ENCODE measurements at places on chromosomes 2 and 18.

- no peak for DNase-seq
These were observed 56.2 kb downstream of the HNMT start for GRCh38 chr2:138020432-138020831.

GRCh38 chr2:33477473-33478468, 1.3 kb downstream of the RASGRP3 start:
- no peak for DNase-seq

DNA sequence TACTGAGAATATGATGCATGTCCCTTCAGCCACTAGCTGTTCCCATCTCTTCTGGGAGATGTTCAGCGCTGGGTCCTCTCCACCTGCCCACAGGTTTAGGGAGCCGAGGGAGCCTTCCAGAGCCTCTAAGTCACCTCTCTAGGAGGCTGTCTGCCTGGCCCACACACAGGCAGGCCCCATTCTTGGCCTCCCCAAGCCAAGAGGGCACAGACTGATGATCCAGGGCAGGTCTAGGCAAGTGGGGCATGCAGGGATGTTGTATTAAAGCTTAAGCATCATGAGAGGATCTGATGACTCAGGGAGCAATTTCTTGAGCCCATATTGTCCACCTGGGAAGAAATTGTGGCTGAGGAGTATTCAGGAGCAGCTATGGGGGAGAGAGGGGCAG, 19.9 kb downstream of the TMSB10 start:
- no peak for DNase-seq

GRCh38 chr2:925309-925708, 25.3 kb upstream of the SNTG2 start:
- no peak for DNase-seq

DNA sequence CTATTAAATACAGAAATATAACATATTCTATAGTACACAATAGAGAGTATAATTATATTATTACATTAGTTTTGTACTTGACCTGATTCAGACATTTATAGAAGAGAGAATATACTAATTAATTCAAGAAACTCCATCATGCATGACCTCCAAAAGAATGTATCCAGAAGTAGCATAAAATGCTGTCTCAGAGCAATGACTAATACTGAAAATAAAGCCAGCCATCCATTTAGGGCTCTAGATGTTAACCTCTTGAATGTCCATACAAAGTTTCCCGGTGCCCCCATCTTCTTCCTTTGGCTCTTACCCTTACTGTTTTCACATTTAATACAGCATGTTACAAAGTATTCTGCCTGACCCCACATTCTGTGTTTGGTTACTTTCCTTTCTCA, 102.0 kb downstream of the ARHGAP15 start:
- DNase-seq, result no peak

Data from NCI-H2107 (cell line).